ENCODE measurements at places on chromosomes 4 and X. TPM values are rescaled to one million over a fixed set of nuclear protein-coding genes. Genes with fewer than 3 reads are reported as not detected.

DNA sequence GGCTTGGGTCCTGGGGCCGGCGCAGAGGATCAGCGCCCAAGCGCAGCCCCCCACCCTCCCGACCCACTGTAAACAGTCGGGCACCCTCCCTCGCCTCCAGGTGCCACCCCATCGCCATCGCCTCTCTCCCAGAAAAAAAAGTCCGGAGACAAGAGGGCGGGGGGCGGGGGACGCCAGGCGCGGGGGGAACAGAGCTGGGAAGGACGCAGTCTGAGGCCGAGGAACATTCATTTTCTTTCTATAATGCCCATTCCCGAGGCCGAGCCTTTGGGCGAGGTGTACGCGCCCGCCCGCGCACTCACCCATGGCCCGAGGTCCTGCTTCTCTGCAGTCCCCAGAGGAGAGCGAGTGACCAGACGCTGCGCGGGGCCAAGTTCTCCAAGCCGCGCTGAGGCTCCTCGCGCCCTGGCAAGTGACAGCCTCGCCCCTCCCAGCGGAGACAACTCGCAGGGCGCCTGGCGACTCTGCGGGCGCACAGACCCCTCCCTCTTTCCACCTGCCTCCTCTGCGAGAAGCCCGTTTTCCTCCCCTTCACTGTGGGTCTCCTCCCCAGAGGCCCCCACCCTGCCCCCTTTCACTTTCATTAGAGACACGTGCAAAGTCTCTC lies 63.5 kb upstream of the WDR17 start:
- H3K4me1 ChIP-seq: no peaks in the 10 kb centered on the region
- H3K36me3 ChIP-seq: no peaks in the 10 kb centered on the region
- DNase-seq: no peak
- H3K27me3 ChIP-seq: peaks cover 6% of the 10 kb centered on the region
- H3K27ac ChIP-seq: no peak overlapping the region

DNA sequence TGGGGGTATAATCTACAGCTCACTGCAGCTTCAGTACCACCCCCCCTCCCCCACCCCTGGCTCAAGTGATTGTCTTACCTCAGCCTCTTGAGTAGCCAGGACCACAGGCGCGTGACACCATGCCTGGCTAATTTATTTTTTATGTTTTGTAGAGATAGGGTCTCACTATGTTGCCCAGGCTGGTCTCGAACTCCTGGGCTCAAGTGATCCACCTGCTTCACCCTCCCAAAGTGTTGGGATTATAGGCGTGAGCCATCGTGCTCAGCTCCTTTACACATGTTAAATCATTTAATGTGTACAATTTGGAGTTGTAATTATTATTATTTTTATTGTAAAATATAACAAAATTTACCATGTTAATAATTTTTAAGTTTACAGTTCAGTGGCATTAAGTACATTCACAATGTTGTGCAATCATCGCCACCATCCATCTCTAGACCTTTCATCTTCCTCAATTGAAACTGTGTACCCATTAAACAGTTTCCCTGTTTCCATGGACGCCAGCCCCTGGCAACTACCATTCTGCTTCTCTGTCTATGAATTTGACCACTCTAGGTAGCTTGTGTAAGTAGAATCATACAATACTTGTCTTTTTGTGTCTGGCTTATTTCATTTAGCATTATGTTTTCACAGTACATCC lies 6.1 kb downstream of the SLAIN2 start:
- peaks cover 41% of the 10 kb centered on the region for H3K4me1 ChIP-seq
- no peak for DNase-seq
- no peak overlapping the region for H3K27ac ChIP-seq

GRCh38 chrX:23736030-23736429 lies 7.0 kb downstream of the ACOT9 start:
- H3K4me1 ChIP-seq: no peaks in the 10 kb centered on the region
- peaks cover 3% of the 10 kb centered on the region for H3K36me3 ChIP-seq
- DNase-seq: no peak
- no peak overlapping the region for H3K4me3 ChIP-seq
- no peaks in the 10 kb centered on the region for H3K27me3 ChIP-seq
- H3K27ac ChIP-seq: no peak overlapping the region

DNA sequence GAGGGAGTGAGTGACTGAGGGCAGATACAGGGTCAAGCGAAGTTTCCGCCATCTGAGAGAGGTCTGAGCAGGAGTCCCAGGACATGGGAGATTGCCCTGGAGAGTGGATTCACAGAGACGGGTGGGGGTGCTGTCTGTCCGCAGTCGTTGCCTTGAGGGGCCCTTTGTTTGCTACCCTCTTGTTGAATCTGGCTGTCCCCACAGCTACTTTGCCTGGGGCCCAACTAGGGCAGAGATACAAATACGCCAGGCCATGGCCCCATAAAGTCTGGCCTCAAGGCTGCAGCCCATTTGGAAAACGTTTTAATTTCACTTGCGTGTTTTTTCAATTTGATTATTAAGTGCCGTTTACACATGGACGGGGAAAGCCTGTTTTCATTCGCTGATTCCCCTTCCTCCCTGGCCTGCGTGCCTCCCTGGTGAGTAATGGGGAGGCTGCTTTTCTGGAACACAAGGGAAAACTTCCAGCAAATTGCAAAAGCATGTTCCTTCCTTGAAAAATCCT lies 134.4 kb downstream of the SMIM20 start:
- H3K36me3 ChIP-seq: no peaks in the 10 kb centered on the region
- no peaks in the 10 kb centered on the region for H3K4me1 ChIP-seq
- H3K27ac ChIP-seq: no peak overlapping the region
- DNase-seq: no peak

GRCh38 chrX:15973299-15973698 lies 118.7 kb upstream of the AP1S2 start:
- no peaks in the 10 kb centered on the region for H3K36me3 ChIP-seq
- no peak overlapping the region for H3K27ac ChIP-seq
- H3K27me3 ChIP-seq: no peaks in the 10 kb centered on the region

NUDT9 gene
- 16.8 TPM for polyA plus RNA-seq

GRCh38 chr4:151824656-151825055 lies 63.8 kb upstream of the GATB start:
- H3K27me3 ChIP-seq: peaks cover under 1% of the 10 kb centered on the region
- H3K36me3 ChIP-seq: no peaks in the 10 kb centered on the region
- H3K4me1 ChIP-seq: no peaks in the 10 kb centered on the region
- no peak for DNase-seq
- H3K27ac ChIP-seq: no peak overlapping the region
- H3K4me3 ChIP-seq: no peak overlapping the region

DNA sequence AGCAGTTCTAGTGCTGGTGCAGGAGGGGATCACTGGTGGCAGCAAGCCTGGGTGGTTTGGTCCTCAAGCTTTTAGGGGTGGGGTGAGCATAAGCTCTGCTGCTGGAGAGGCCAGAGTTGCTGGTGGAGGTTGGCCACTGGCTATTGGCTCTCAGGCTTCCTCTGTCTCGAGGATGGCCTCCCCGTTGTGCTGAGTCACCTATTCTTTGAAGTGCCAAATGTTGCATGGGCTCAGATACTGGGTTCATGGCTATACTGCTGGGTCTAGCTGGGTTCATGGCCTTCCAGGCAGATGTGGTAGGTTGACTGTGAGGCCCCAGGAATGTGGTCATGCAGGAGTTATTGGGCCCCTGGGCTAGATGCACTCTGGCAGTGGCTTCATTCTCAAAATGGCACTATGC lies 466.3 kb downstream of the NAF1 start:
- no peak overlapping the region for H3K4me3 ChIP-seq
- DNase-seq: no peak
- no peaks in the 10 kb centered on the region for H3K27me3 ChIP-seq
- no peaks in the 10 kb centered on the region for H3K36me3 ChIP-seq

DGAT2L6 gene
- not detected for polyA plus RNA-seq

- no peak for DNase-seq
- H3K27me3 ChIP-seq: no peaks in the 10 kb centered on the region
- no peaks in the 10 kb centered on the region for H3K4me1 ChIP-seq
- no peak overlapping the region for H3K27ac ChIP-seq
- no peaks in the 10 kb centered on the region for H3K36me3 ChIP-seq
Observed at GRCh38 chr4:54915276-54915675, 210.1 kb downstream of the KDR start.

DNA sequence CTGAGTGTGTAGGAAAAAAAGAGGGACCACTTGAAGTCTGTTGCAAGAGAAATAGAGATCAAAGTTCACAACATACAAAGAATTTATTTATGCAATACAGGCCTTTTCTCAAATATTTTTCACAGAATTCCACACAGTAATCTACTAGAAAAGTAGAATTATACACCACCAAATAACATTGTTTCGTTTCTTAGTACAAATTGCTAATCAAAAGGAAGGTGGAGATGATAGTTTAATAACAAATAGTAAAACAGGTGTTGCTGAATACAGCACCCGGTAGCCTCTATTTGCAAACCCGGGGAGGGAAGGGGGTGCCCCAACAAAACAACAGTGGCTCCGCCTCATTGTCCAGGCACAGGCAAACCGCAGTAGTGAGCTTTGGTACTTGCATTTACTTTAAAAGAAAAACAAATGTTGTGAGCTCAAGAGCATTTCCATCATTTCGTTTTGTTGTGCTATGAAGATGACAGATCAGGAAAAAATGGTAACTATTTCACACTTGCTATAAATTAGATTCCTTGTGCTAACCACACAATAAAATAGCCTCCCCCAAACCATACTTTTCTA lies 186.4 kb downstream of the DCLK2 start:
- H3K27me3 ChIP-seq: no peaks in the 10 kb centered on the region
- peaks cover 29% of the 10 kb centered on the region for H3K36me3 ChIP-seq
- DNase-seq: no peak
- H3K27ac ChIP-seq: no peak overlapping the region
- H3K4me1 ChIP-seq: no peaks in the 10 kb centered on the region

- no peaks in the 10 kb centered on the region for H3K27me3 ChIP-seq
- H3K4me1 ChIP-seq: no peaks in the 10 kb centered on the region
- H3K4me3 ChIP-seq: no peak overlapping the region
- H3K36me3 ChIP-seq: no peaks in the 10 kb centered on the region
- no peak overlapping the region for H3K27ac ChIP-seq
Observed at GRCh38 chr4:115596265-115597001, 483.0 kb upstream of the NDST4 start.

NKX3-2 gene
- not detected for polyA plus RNA-seq

DNA sequence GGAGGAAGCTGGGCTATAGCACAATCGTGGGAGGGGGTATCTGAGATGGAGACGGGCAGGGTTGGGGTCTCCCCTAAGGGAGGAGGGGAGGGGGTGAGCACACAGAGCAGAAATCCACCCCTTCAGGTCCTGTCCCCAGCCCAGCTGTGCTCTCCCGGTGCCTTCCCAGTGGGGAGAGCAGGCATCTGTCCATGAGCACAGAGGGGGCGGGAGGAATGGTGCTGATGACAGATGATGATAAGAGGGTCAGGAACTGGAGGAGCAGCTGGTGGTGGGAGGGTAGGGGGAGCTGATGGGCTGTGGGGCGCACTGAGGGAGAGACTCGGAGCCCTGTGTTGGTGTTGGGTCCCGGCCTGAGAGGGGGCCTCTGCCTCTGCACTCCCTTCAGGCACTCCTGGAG lies 8.6 kb downstream of the ATP2B3 start:
- H3K4me1 ChIP-seq: no peaks in the 10 kb centered on the region
- no peak for DNase-seq
- no peaks in the 10 kb centered on the region for H3K27me3 ChIP-seq
- no peak overlapping the region for H3K27ac ChIP-seq

MAGEA2B gene
- not detected for polyA plus RNA-seq

DNA sequence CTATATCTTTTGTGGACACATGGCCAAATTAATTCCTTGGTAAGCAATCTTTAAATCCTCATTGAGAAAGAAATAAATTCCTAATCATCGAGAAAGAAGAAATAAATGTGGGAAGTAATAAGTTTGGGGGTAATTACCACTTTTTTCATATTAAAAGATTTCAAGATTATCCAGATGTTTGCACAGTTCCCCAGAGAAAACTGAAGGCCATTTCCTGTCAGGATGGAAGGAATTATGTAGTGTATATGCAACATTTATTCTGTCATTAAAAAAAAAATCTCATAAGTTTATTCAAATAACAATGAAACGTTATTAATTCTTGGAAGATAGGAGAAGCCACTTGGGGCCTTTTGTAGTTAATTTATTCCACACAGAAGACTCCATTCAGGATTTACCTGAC lies 385.6 kb upstream of the NR3C2 start:
- no peaks in the 10 kb centered on the region for H3K27me3 ChIP-seq
- no peak overlapping the region for H3K4me3 ChIP-seq
- DNase-seq: no peak
- H3K27ac ChIP-seq: no peak overlapping the region
- H3K4me1 ChIP-seq: no peaks in the 10 kb centered on the region

DNA sequence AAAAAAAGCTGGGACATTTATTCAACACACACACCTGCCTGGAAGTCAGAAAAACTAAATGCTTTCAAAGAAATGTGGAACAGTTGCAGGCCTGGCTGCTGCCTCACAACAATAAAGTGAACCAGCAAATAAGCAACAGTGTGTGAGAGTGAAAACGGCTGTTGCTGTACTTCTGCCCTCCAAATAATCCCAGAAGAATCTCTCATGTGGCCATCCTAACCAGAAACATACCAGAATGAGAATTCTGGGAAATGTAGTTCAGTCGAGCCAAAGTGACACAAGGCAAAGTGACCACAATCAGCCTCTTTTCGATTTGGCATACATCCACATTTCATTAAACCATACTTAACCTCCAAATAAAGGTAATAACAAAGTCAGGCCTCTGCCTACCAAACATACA lies 204.5 kb downstream of the SLC7A11 start:
- no peak overlapping the region for H3K4me3 ChIP-seq
- H3K27ac ChIP-seq: no peak overlapping the region
- no peaks in the 10 kb centered on the region for H3K36me3 ChIP-seq
- DNase-seq: no peak
- no peaks in the 10 kb centered on the region for H3K27me3 ChIP-seq

GRCh38 chr4:96170198-96170597 lies 330.3 kb downstream of the PDHA2 start:
- H3K4me3 ChIP-seq: no peak overlapping the region
- H3K4me1 ChIP-seq: no peaks in the 10 kb centered on the region
- H3K27ac ChIP-seq: no peak overlapping the region
- H3K36me3 ChIP-seq: no peaks in the 10 kb centered on the region
- DNase-seq: no peak
- no peaks in the 10 kb centered on the region for H3K27me3 ChIP-seq

DNA sequence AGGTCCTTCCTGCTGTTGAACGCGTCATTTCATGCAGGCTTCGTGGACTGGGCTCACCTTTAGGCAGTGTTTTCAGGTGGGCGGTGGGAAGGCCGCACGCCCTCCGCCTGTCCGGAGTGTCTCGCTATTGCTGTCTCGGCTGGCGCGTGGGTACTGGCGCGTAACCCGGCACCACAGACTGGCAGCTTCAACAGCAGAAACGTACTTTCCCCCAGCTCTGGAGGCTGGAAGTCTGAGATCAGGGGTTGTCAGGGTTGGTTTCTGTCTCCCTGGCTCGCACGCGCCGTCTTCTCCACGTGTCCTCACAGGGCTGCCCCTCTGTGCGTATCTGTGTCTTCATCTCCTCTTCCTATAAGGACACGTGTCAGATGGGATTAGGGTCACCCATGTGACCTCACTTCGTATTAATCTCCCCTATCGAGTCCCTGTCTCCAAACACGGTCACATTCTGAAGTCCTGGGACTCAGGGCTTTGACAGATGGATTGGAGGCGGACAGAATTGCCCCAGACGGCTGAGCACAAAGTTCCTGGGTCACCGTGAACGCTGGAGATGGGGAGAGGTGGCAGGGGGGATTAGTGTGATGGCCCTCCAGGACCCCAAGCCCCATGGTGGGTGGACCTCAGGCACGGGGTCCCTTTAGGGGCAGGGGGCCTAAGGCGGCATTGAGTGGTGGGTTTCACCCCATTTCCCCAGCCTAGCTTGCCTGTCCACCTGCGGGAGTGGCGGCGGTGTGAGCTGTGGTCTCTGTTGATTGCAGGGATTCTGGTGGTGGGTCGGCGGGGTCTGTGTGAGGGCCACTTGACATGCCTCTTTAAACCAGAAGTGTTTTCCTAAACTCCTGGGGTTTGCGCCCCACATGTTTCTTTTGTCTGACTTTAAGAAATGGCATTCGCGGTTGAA lies 83.4 kb upstream of the LRPAP1 start:
- no peaks in the 10 kb centered on the region for H3K4me1 ChIP-seq
- DNase-seq: no peak
- H3K27me3 ChIP-seq: no peaks in the 10 kb centered on the region
- H3K4me3 ChIP-seq: no peak overlapping the region

CT45A5 gene
- not detected for polyA plus RNA-seq
